ENCODE measurements at places on chromosomes 7 and 10.

GRCh38 chr10:37868796-37869195 is 11.4 kb upstream of the ZNF248 start:
- DNase-seq = no peak

GRCh38 chr10:43354330-43354635 is 17.2 kb upstream of the FXYD4 start:
- DNase-seq = no peak

GRCh38 chr10:78515038-78515872 is 481.6 kb downstream of the RPS24 start:
- no peak for DNase-seq

DNA sequence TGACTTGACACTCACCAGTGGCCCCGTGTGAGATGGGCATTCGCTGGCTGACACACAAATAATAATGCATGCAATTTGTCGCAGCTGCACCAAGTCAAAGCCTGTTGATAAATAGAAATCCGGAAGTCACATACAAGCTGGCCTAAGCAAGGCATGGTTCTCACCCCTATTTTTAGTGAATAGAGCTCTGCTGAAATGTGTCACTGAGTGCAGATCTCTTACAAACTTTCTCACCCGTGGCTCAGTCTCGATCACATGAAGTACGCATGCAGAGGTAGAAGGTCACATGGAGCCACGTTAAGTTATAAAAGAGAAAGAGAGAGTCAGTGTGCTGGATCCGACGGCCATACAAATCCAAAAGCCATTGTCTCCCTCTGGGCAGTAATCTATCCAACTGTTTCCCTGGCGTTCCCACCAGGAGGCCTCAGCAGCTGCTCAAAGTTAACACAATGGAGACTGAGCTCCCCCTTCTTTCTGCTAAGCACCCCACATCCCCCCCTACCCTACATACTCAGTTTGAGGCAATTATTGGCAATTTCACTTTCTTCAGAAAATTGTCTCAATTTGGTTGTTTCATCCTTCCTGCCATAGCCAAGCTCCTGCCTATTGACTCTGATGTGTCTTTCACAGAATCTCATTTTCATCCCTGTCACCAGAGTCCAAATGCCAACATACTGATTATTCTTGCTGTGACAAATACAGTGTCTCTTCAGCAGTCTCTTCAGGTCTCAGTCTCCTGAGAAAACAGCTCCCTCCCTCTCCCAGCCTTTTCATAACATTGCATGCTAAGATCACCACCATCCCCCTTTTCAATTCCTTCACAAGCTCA is 473.3 kb upstream of the NRP1 start:
- DNase-seq = no peak

DNA sequence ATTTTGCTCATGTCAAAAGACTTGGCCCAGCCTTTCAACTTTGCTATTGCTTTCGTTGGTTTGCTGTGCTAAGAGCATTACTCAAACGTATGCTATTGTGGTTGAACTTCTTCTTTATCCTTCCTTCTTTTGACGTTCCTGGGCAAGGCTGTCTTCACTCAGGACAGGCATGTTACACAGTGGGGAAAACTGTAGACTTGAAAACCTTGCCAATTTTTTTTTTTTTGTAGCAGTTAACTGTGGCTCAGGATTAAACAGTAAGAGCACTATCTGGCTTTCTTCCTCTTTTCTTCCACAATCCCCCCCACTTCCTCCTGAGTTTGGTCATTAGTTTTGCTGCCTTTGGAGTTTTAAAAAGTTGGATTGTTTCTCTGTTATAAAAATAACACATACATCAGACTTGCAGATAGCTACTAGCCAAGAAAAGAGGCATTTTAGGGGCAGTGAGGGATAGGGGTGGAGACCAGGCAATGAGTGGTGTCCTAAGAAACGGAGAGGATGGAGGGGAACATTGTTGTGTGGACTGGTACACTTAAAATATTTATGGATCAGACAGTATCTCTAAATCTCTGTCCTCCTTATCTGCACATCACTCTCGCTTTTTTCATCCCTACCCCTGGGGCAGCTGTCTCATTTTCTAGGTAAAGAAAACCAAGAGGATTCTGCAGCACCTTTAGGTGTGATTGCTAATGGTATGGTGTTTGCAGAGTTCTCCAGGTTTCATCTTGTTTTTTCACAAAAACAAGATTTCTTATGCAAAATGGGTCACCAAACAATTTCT is 181.7 kb downstream of the LRMDA start:
- DNase-seq = no peak

Data from stimulated activated CD8-positive, alpha-beta memory T cell treated with anti-CD3 and anti-CD28 coated beads, Interleukin-4, amount 100 ng/mL, for 24 hours (primary cell).